Cerebellar nuclear complex (tissue), 1 donor: ENCODE measurements at places on chromosomes 1 and 21.

- DNase-seq: no peak
These were observed 1.6 kb upstream of the RAB7B start for GRCh38 chr1:206004826-206005225.

- DNase-seq: no peak
These were observed 2.9 kb downstream of the CRNN start for GRCh38 chr1:152411134-152411533.

DNA sequence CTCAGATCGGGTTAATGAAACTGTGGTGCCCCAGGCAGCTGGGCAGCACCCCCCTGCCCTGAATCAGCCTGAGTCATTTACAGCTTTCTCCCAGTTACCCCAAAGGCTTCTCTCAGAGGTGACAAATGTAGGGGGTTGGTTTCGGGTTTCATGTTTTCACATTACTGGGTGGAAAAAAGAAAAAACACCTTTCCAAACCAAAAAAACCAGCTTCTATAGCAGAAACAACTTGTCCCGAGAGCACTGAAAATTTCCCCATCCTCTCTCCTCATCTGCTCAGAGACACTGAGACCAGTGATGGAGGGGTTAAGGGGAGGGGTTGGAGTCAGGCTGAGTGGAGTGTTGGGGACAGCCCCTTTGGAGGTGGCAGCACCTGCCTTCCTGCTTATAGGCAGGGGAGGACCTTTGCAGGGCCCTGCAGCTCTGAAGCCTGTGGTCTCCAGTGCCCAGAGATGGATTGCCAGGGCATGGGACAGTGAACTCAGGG, 15.6 kb downstream of the UTP11 start:
- no peak for DNase-seq

DNA sequence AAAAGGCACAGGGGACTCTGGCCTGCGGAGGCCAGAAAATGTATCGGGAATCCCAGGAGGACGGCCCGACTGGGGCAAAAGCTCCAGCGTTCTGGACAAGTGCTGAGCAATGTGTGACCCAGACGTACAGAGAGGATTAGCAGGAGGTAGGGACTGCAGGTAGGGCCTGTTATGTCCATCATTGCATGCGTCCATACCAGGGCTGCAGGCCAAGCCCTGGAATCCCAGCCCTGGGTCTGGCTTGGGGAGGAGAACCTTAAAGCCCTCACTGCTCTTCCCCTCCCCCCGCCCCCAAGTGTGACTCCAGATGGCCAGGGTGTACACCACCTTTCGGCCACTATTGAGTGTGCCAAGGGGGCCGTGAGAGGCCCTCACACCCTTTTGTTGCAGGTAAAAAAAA, 2.0 kb downstream of the RNF207 start:
- DNase-seq: no peak

GRCh38 chr1:219333626-219334025, 159.9 kb downstream of the LYPLAL1 start:
- DNase-seq: no peak

- no peak for DNase-seq
These were observed 25.6 kb downstream of the SGIP1 start for GRCh38 chr1:66559517-66559916.

GRCh38 chr1:59357645-59358320, 60.9 kb downstream of the FGGY start:
- DNase-seq: no peak

GRCh38 chr1:41850029-41850428, 68.7 kb downstream of the HIVEP3 start:
- no peak for DNase-seq

- no peak for DNase-seq
These were observed 317.7 kb upstream of the ESRRG start for GRCh38 chr1:217040711-217041455.
